Stimulated activated CD4-positive, alpha-beta T cell treated with anti-CD3 and anti-CD28 coated beads, Interleukin-1b, Interleukin-23, amount 100 ng/mL, for 1 hour (primary cell): ENCODE measurements at places on chromosomes 12 and 14.

- no peak for DNase-seq
These were observed 42.2 kb upstream of the FBXO33 start for GRCh38 chr14:39474416-39474911.

- DNase-seq: no peak
These were observed 503.0 kb upstream of the LMO3 start for GRCh38 chr12:17108877-17109541.

DNA sequence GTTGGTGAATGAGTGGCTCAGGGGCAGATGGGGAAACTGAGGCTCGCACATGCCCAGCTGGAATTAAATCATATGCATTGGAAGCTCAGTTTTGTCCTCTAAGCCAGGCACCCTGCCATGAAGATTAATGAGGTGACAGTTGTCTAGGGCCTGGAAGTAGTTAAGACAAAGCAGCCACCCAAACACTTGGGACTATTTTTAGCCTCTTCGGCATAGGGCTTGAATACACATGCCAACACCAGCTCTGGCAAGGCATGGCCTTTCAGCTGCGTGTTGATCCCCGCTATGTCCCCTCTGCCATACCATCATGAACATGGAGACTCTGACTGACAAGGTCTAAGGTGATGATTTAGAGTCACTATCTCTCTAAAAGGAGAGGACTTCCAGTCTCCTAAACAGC lies 250.2 kb downstream of the KSR2 start:
- no peak for DNase-seq

GRCh38 chr14:35940291-35940690 lies 114.2 kb downstream of the BRMS1L start:
- no peak for DNase-seq

GRCh38 chr14:61977217-61977616 lies 215.0 kb downstream of the SNAPC1 start:
- no peak for DNase-seq
